ENCODE measurements at places on chromosomes 3 and 15. TPM values are rescaled to one million over a fixed set of nuclear protein-coding genes. Genes with fewer than 3 reads are reported as not detected.
A peak's percentile ranks its signal among the peaks of the same experiment; 100 is the strongest.

DNA sequence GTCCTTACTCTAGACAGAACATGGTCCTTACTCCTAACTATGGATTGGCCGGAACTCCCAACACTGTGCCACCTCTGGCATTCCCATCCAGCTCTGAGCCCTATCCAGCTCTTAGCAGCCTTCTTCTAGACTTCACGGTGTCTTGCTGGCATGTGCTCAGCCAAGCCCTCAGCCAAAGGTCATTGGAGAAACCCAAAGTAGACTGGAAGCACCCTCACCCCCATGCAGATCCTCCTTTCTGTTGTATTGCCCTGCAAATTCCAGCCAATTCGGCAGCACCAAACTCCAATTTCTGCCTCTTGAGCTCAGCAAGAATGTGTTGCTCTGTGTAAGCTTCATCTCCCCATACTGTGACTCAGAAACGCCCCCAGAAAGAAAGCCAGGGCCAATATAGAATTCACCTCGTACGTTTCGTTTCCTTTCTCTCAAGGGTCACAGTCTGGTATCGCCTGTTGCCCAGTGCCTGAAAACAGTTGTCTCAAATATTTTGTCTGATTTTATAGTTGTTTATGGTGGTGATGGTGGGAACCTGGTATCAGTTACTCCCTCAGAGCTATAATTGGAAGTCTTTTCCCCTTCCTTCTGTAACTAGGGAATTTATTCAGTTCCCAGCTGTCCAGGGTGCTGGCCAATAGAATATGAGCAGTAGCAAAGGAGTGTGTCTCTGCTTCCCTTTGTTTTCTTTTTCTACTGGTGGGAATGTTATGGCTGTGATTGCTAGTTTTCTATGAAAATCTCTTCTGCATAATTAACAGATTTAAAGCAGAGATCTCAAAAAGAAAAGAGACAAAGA, 28.4 kb upstream of the EPHB3 start:
- no peak for DNase-seq

The FGF7 gene
- 35.0 TPM for total RNA-seq

The CDHR4 gene
- total RNA-seq = not detected

DNA sequence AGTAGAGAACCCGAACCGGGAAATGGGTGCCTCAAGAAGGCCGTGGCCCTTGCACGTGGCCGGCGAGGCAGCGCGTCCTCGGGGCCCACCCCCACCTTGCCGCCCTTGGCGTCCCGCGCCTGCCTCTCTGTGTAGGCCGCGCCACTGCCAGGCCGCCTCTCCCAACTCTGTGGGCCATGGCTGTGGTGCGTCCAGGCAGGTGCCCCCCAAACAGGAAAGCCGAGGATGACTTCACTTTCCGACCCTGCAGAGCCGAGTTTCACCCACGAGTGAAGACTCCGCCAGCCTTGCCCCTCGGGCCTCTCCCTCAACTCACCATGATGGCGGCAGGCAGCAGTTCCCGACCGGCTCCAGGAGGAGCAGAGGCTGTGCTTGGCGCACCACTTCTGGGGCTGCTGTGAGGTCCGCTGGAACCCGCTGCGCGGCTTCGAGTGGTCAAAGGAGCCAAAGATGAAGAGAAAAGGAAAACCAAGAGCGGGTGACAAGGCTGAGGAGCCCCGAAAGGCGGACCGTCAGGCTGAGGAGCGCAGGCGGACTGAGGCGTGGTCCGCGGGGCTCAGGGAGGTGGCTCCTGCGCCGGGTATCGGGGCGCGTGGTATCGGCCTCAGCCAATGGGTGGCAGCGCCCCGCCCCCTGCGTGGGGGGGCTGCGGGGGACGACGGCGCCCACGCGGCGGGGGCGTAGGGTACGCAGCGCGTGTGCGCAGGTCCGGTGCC, at the start of gene DAZL:
TSS of gene DAZL (minus strand) at position 537 of the 716 bp plus-strand sequence. CDS start at position 319, 218 bp downstream.
- no peak for DNase-seq

DNA sequence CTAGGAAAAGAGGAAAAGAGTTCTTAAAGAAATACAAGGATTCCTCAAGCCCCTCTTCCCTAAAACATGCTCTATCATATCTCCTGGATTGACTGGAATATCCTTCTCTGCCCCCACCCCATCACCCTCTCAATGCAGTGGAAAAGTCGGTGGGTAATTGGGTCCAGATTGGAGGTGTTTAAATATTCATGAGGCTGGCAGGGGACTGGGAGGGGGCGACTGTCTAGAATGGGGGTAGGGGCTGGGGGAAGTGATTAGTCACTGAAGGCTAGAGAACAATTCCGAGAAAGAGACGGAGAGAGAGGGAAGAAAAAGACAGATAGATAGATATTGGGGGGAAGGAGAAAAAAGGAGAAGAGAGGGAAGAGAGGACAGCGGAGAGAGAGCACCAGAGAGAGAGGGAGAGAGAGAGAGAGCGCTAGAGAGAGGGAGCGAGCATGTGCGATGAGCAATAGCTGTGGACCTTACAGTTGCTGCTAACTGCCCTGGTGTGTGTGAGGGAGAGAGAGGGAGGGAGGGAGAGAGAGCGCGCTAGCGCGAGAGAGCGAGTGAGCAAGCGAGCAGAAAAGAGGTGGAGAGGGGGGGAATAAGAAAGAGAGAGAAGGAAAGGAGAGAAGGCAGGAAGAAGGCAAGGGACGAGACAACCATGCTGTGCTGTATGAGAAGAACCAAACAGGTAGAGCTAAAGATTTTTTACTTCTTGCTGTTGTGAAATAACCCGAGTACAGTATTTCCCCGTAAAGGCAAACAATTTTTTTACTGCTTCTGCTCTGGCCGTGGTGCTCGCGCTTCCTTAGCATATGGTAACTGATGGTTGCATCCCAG, at the start of gene GAP43:
TSS of gene GAP43 (plus strand) at position 467 of the 825 bp plus-strand sequence. CDS start at position 647, 180 bp downstream.
- peak; percentile 56 for DNase-seq

- DNase-seq = no peak
These were observed 45.4 kb downstream of the SSR3 start for GRCh38 chr3:156509189-156510174.

The DLL4 gene
- 10.7 TPM for total RNA-seq
